ENCODE measurements at places on chromosomes 11 and 22.

DNA sequence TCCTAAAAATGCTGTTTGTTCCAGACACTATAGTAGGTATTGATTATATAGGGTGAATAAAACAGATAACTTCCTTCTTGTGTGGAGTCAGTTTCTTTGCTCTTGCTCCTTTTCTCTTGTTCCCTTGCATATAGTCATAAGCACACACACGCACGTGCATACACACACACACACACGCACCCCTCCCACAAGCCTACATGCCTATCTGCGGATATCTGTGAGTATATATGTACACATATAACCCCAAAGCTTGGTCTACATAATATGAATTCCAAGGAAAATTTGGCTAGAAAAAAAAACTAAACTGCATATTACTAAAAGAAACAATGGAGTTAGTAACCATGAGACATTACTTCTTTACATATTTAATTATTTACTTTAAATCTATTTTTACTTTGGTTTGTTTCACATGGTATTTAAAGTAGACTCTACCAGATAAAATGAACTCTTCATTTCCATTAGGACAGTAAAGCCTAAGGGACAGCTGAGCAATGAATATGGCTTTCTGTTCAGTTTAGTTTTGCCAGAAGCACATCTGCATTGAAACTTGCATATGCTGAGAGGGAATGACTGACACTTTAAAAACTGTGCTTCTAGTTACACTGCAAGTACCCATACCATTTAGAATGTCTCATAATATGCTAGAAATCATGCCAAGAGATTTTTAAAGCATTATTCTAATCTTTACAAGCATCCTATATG is 676.4 kb downstream of the DLG2 start:
- DNase-seq = no peak

- DNase-seq = no peak
These were observed 186.3 kb downstream of the CTTN start for GRCh38 chr11:70584498-70585235.

GRCh38 chr22:22130953-22131608 is 113.5 kb upstream of the VPREB1 start:
- no peak for DNase-seq

DNA sequence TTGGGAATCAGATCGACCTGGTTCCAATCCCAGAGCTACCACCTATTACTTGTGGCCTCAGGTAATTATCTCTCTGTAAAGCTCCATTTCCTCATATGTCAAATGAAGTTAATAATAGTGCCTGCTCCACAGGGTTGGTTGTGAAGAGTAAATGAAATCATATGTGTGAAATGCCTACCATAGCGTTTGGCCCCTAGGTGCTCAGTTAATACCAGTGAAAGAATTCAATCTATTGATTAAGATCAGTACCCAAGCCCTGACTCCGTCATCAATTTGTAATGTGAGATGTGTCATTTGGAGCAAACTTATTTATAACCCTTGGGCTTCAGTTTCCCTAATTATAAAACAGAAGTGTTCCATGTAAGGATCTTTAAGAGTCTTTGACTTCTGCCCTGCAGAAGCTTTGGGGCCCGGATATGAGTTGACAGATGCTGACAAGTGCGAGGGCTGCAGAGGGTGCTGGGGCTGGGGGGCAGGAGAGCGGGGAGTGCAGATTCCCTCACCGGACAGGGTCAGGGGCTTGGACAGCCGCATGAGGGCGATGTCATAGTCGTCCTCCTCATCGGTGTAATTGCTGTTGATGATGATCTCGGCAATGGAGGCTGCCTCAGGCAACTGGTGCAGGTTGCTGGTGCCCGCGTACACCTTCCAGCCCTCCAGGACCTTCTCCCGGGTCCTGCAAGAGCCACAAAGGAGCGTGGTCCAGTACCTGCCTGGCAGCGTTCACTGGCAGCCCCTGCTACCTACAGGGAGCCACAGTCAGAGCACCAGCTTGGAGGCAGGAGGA is 20.9 kb downstream of the TMPRSS13 start:
- DNase-seq = no peak

- DNase-seq = no peak
These were observed 313.4 kb downstream of the BUD13 start for GRCh38 chr11:116459185-116460045.

DNA sequence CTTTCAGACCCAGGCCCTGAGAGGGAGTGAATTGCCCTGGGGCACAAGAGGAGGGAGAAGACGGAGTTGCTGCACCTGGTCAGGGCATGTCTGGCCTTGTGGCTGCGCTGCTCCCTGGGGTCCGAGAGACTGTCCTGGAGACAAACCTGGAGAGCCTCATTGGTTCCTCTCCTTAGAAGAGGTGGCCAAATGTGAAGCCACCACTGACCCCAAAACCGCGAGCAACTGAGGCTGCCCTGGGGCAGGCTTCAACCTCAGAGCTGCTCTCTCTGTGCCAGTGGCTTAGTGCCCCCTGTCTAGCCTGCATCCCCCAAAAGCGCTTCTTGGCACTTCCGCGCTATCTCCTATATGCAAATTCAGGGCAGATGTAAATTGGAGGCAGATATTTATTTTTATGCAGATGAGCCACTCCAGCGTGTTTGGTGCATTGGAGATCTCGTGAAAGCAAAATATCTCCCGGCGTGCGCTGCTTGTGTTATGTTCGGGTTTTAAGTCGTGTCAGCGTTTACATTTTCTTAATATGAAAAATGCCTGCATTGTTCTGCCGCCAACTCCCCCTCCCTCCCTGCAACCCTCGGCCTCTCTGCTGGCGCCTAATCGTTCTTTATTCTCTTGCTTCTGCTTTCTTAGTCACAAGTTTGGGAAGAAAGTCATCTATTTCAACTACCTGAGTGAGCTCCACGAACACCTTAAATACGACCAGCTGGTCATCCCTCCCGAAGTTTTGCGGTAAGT is 69.5 kb downstream of the ARHGAP8 start:
- no peak for DNase-seq

DNA sequence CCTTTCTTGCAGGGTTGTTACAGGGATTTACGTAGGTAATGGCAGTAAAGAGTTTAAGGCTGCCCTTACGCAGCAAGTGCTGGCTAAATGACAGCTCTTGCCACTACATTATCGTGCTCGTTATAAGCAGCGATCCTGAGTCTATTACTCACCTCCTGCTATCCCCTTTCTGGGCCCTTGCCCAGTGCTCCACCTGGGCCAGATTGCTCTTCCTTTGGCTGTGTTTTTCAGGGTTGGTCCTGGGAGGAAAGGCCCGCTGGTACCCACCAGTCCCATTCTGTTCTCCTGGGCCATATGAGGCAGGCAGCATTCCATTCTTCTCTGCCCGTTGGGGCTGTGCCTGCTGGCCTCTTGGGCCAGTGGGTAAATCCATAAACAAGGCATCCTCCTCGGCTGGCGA is 87.5 kb downstream of the C11orf58 start:
- no peak for DNase-seq

GRCh38 chr11:119100246-119100970 is 1.2 kb downstream of the DPAGT1 start:
- DNase-seq = no peak

DNA sequence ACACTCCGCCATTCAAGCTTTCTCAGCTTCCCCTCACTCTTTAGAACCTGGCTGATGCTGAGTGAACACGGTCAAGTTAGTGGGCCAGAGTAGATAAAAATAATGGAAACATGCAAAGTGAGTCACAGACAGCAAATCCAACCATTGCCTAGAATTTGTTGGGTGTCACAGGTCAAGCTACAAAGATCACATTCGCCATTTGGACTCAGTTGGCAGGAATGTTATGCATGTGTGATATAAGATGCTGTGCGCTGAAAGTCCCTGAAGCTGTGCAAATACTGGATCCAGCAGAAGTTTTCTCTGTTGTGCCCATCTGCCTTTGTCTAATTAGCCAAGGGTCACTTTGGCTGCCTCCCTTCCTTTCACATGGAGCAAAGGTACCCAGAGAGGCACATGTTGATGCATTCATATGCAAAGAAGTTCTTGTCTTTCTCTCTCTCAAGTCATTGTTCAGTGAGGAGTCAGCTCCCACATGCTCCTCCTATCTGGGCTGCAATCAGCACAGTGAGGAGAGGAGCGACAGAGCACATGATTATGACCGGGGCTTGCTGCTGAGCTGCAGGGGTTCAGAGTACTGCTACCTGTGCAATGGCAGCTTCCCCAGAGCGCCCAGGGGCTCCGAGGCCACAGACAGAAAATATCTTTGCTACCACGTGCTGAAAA is 39.7 kb downstream of the FLI1 start:
- no peak for DNase-seq
